ENCODE measurements at places on chromosomes 13 and 19. TPM values are rescaled to one million over a fixed set of nuclear protein-coding genes. Genes with fewer than 3 reads are reported as not detected.

GRCh38 chr13:33543089-33543459, 257.5 kb upstream of the STARD13 start:
- no peak for DNase-seq

DNA sequence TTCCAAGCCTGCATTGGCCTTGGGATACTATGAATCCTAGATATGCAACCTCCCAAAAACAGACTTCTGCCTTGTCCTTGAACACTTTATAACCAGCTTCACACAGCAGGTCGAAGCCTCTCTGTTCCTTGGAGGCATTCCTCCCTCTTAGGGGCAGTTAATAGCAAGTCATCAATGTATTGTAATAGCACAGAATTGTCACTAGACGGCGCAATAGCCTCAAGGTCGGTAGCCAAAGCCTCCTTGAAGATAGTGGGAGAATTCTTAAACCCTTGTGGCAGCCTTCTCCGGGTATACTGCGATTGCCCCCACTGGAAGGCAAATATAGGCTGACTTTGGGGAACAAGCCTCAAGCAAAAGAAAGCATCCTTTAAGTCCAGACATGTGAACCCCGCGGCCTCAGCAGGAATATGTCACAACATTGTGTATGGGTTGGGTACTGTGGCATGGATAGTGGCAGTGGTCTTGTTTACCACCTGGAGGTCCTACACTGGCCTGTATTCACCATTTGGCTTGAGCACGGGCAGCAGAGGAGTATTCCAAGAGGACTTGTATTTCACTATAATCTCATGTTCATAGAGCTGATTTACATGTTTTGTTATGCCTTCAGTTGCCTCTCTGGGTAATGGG, 61.1 kb downstream of the ZNF431 start:
- DNase-seq, result no peak

DNA sequence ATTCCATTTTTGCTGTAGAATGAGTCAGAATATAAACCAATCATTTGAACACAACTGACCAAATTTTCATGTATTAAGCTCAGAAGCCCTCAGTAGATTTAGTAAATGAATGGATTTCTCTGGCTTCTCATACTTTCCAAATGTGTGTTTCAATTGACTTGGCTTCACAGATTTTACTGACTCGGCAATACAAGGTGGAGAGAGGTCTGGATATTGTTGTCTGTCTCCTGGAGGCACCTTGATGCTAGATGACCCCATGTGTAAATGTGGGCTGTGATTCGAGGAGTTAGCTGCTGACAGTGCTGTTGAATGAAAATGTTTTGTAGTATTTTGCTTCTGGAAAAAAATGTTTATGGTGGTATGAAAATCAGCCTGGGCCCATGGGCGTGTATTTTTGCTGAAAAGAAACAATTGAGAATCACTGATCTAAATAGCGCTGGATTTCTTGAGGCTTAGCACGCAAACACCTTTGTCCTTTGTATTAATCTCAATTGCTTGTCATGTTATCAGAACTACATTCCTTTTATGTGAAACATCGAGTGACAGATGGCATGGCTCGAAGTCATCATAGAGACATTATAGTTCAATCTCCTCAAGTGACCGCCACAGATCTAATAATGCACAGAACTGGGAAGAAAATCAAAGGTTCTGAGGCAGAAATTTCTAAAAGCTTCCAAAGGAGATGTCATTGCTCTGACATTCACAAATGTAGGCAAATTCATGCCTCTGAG, 41.2 kb upstream of the UBAC2 start:
- no peak for DNase-seq

FRY gene
- 146 TPM for total RNA-seq

DNA sequence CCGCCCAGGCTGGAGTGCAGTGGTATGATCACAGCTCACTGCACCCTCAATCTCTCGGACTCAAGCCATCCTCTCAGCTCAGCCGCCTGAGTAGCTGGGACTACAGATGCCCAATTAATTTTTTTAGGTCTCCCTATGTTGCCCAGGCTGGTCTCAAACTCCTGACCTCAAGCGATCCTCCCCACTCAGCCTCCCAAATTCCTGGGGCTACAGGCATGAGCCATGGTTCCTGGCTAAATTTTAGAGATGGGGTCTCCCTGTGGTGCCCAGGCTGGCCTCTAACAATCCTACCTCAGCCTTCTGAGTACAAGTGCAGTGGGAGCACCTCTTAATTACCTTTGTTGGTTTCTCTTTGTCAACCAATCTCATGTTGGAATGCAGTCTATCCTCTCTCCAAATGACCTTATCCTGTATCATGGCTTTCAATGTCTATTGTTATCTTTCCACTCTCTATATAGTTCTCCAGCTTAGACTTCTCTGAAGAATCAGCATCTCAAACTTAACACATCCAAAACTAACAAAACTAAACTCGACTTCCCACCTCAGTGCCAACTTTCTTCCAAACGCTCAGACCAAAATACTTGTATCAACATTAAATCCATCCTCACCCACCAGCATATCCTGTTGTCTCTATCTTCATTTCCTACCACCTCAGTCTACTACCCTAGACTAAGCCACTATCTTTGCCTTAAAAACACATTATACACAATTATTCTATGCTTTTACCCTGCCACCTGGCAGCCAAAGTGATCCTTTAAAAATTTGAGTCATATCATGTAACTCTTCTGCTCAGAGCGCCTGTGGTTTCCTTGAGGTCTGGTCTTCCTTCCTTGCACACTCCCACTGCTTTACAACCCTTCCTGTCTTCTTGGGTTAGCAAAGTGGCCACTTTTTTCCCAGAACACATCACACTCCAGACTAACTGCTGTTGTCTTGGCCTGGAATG, 6.7 kb downstream of the TPT1 start:
- DNase-seq, result no peak

TNNI3 gene
- 4,708 TPM for total RNA-seq

DNA sequence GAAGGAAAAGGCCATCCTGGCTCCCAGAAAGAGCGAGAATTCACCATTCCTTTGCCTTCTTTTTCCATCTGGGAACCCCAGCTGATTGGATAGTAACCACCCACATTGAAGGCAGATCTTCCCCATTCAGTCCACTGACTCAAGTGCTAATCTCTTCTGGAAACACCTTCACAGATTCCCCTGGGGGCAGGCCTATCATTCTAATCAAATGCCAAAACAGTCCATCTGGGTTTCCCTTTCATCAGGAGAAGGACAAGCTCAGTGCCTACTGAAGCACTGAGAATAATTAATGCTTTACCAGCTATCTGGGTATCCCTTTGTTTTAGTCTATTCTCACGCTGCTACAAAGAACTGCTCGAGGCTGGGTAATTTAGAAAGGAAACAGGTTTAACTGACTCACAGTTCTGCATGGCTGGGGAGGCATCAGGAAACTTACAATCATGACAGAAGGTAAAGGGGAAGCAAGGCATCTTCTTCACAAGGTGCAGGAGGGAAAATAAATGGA, 293.2 kb downstream of the ENOX1 start:
- DNase-seq, result no peak

DNA sequence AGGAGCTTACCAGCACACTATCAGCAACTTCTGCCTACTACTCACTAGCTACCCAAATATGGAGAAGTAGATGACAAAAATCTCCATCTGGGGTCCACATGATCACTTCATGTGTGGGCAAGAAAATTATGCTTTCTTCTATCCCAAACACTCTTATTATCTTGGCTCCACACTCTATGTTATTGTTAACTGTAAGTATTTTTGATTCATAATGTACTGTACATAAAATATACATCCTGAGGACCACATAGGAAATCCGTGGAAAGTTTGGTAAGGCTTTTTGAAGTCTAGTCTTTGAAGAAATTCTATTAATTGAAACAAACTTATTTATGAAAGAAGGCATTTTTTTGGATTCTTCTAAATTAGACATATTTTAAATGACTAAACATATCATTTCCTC, 378.8 kb downstream of the DACH1 start:
- DNase-seq, result no peak

CERS4 gene
- total RNA-seq, result 21.4 TPM

RFPL4AL1 gene
- not detected for total RNA-seq

SAFB gene
- 59.8 TPM for total RNA-seq

CCDC8 gene
- 28.9 TPM for total RNA-seq

CTXN1 gene
- total RNA-seq, result 0.19 TPM

ZBTB45 gene
- total RNA-seq, result 9.9 TPM

UGGT2 gene
- total RNA-seq, result 10.0 TPM

KLK10 gene
- total RNA-seq, result not detected

- no peak for DNase-seq
These were observed 1.3 kb upstream of the KLK8 start for GRCh38 chr19:51002542-51003311.

DNA sequence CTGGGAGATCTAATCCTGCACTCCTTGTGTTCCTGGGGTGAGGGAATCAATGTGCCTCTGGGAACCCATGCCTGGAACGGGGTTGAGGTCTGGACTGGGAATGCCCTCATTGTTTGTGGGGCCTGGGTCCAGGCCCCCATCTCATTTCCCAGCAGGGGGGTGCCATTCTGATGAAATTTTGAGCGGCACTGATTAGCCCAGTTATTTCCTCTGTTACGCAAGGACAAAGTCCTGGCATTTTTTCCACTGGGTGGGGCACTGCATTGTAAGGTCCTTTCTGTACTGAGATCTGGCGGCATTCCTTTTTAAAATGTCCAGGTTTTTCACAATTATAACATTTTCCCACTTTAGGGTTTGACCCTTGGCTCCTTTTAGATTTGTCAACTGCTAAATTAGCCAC, 14.8 kb downstream of the FPR3 start:
- DNase-seq, result no peak

LRP3 gene
- total RNA-seq, result 17.8 TPM

GRCh38 chr13:104357174-104357573, 1291.0 kb upstream of the SLC10A2 start:
- no peak for DNase-seq

UQCRFS1 gene
- 168 TPM for total RNA-seq

DCT gene
- total RNA-seq, result 0.32 TPM

- DNase-seq, result peak; percentile 93
These were observed 1.5 kb upstream of the MYADM start for GRCh38 chr19:53865918-53866864.

DNA sequence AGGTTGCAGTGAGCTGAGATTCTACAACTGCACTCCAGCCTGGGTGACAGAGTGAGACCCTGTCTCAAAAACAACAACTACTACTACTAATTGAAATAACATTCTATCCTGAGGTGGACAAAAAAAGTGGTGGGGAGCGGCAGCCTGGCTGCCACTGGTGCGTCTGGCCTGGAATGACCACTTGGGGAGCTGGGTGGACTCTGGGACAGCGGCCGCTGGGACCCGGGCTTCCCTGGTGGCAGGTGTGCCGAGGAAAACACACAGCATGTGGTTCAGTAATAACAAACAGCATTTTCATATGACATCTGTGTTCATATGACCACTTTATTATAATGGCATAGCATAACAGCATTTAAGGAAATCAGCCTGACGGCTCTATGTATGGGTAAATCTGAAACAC, 33.9 kb downstream of the TFDP1 start:
- DNase-seq, result peak; percentile 53

- DNase-seq, result no peak
These were observed 10.6 kb upstream of the PDCD2L start for GRCh38 chr19:34393629-34394028.

DNA sequence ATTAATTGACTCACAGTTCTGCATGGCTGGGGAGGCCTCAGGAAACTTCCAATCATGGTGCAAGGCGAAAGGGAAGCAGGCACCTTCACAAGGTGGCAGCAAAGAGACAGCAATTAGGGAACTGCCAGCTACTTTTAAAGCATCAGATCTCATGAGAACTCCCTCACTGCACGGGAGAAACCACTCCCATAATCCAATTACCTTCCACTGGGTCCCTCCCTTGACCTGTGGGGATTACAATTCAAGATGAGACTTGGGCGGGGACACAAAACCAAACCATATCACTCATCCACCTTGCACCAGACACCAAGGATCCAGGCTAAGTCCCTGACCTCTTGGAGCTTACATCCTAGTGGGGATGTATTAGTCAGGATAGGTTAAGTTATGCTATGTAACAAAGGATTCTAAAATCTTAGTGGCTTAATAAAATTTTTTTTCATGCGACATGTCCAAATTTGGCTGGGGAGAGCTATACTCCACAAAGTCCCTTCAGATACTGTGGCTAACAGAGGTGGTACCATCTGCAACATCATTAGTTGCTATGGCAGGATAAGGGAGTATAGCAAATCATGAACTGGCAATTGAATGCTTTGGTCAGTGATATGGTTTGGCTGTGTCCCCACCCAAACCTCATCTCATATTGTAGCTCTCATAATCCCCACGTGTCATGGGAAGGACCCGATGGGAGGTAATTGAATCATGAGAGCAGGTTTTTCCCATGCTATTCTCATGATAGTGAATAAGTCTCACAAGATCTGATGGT, 8.3 kb upstream of the FAM187B start:
- DNase-seq, result no peak

PCID2 gene
- 57.2 TPM for total RNA-seq

DNA sequence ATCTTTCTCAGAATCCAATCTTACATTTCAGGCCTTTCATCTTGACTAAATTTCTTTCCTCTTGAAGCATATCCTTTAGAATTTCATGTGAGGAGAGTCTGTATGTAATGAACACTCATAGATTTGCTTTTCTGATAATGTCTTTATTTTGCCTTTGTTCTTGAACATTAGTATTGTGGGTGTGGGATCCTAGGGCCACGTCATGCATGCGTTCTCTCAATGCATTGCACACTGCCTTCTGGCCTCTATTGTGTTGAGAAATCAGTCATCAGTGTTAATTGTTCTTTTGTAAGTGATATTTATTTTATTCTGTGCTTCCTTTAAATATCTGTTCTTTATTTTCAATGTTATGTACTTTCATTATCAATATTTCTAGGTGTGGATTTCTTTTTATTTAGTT, 364.9 kb downstream of the OXGR1 start:
- DNase-seq, result no peak

GRCh38 chr19:57992841-57993240, 9.8 kb downstream of the ZNF606 start:
- DNase-seq, result no peak

DNA sequence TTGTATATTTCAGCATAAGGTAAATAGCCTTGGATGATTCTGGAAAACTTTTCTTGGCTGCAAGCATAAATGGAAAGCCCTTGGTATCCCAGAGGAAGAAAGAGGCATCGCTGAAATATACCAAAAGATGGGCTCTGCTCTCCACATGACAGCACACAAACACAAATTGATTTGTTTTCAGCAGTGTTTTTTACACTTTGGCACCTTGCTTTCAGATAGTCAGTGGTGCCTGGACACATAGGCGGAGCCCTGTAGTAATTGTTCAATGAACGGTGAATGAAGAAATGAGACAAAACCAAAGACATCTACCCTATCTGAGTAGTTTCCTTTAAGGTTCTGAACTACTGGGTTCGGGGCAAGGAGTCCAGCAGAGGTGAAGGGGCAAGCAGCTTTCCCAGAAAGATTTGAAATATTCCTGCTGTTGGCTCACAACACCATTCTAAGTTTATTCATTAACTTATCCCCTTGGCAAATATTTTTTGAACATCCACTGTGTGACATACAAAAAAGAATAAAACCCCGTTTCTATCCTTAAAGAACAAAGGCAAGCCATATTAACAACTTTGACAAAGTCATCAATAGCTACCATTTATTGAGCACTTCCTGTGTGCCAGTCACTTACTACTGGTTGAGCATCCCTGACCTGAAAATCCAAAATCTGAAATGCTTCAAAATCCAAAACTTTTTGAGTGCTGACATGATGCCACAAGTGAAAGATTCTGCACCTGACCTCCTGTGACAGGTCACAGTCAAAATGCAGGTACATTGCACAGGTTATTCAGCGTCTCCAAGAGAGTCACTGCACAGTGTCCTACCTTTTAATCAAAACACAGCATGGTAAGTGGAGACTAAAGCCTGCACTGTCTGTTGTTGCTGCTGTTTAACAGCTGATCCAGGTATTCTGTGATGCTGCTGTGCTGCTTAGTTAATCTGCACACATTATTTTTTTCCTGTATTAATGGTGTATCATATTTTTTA, 238.1 kb downstream of the DCLK1 start:
- no peak for DNase-seq
